Activated T-helper 2 cell treated with anti-CD3 and anti-CD28 coated beads, Interferon-gamma antibody, Interleukin-2, Interleukin-4, amounts not matched to agents 10 μg/mL and 5 μg/mL and 100 μg/mL, durations not matched to agents 14 hours and 24 hours and 36 hours (primary cell): ENCODE measurements at places on chromosomes 3 and 15.

- DNase-seq: no peak
These were observed 73.4 kb downstream of the SLC6A11 start for GRCh38 chr3:10889206-10889960.

GRCh38 chr15:25688166-25688565, 175.0 kb downstream of the ATP10A start:
- no peak for DNase-seq

- DNase-seq: no peak
These were observed 26.1 kb upstream of the ZCWPW2 start for GRCh38 chr3:28322464-28322863.

- no peak for DNase-seq
These were observed 102.8 kb downstream of the PYDC2 start for GRCh38 chr3:191563722-191564121.

DNA sequence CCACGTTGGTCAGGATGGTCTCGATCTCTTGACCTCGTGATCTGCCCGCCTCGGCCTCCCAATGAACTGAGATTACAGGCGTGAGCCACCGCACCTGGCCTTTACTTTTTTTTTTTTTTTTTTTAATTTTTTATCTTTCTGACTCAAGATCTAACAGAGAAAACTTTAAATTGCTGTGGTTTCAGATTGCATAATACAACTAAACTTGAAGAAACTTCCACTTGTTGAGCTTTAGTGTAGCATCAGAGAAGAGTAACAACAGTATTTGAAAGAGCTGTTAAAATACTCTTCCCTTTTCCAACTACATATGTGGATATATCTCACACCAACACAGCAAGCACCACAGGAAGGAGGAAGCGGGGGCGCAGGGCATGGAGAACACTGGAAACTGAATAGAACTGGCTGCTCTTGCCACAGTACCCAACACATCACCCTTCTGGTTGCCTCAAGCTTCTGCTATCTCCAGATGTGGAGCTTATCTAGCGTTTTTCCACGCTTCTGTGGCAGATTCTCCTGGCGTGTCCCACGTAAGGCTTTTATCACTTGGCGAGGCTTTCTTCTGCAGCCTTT, 45.4 kb downstream of the MAP6D1 start:
- no peak for DNase-seq

GRCh38 chr3:19250959-19251610, 102.8 kb downstream of the KCNH8 start:
- DNase-seq: no peak

DNA sequence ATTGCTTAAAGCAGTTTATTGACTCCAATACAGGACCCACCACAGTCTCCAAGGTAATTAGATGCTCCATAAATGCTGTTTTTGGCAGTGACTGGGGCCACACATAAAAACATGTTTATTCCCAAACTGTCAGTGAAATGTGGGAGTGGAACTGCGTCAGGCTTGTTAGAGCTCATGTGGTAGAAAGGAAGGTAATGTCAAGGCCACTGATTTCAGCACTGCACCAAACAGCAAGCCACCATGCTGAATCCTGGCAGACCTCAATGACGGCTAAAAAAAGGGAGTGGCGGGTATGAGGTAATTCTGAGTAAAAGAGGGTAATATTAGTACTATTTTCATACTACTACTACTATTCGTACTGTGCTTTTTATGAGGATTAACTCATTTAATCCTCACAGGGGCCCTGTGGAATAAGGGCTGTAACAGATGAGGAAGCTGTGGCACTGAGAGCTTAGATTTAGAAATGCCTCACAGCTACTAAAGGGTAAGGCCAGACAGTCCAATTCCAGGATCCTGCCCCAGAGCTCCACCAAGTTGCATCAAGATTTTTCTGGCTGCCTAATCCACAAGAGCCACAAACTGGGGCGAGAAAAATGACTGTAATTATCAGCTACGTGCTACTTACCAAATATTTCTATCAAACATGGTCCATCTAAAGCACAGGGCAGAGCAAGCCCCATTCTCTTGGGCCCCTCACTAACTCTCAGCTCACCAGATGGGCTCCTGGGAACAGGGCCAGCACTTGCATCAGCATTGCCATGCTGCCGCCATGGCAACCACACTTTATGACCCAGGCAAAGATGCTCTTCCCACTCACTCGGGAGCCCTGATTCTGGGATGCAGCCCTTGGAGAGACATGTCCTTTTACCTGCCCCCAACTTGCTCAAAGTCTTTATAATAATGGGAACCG, 83.6 kb upstream of the SPATA12 start:
- no peak for DNase-seq

GRCh38 chr15:44102675-44103254, 92.3 kb downstream of the FRMD5 start:
- DNase-seq: no peak

- DNase-seq: no peak
These were observed 30.1 kb downstream of the BDH1 start for GRCh38 chr3:197525706-197526105.

GRCh38 chr3:71421820-71422566, 161.5 kb downstream of the FOXP1 start:
- peak; percentile 38 for DNase-seq

GRCh38 chr3:74535281-74535680, 79.2 kb downstream of the CNTN3 start:
- DNase-seq: no peak

DNA sequence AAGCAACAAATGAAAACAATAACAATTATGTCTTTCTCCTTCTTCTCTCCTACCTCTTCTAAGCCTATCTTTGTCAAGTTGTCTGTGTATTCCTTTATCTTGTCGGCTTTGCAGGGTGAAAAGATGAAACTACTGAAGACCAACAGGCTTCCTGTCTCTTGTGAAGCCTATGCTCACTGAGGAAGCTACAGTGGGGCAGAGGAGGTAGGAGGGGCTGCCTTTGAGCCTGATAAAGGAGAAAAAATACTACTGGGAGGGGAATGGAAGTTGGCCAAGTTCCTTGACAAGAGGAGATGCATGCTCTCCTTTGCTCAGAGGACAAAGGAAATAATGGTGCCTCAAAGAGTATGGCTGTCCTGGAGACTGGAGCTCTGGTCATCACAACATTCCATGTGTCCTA, 92.0 kb downstream of the IGSF11 start:
- DNase-seq: no peak

GRCh38 chr15:57026016-57026592, 107.7 kb downstream of the TCF12 start:
- DNase-seq: no peak

GRCh38 chr3:141409940-141410241, 41.6 kb downstream of the ZBTB38 start:
- no peak for DNase-seq

DNA sequence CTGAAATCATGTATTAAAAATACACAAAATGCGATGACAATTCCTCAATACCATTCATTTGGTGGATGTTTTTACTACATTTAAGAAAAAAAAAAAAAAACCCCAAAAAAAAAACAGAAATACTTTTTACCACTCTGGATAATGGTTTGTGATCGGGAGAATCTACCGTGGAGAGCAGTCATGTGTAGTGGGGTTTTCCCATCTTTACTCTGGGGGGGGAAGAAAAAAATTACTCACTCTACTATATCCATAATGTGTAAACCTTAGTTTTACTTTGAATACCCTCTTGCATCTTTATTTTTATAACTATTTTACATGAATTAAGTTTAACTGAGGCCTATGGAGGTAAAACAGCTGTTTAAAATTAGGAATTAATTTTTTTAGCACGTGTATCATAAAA, 83.3 kb downstream of the ANKRD28 start:
- DNase-seq: no peak

GRCh38 chr3:30020380-30020779, 586.0 kb upstream of the TGFBR2 start:
- no peak for DNase-seq
